ENCODE measurements at places on chromosomes 13 and 19.

DNA sequence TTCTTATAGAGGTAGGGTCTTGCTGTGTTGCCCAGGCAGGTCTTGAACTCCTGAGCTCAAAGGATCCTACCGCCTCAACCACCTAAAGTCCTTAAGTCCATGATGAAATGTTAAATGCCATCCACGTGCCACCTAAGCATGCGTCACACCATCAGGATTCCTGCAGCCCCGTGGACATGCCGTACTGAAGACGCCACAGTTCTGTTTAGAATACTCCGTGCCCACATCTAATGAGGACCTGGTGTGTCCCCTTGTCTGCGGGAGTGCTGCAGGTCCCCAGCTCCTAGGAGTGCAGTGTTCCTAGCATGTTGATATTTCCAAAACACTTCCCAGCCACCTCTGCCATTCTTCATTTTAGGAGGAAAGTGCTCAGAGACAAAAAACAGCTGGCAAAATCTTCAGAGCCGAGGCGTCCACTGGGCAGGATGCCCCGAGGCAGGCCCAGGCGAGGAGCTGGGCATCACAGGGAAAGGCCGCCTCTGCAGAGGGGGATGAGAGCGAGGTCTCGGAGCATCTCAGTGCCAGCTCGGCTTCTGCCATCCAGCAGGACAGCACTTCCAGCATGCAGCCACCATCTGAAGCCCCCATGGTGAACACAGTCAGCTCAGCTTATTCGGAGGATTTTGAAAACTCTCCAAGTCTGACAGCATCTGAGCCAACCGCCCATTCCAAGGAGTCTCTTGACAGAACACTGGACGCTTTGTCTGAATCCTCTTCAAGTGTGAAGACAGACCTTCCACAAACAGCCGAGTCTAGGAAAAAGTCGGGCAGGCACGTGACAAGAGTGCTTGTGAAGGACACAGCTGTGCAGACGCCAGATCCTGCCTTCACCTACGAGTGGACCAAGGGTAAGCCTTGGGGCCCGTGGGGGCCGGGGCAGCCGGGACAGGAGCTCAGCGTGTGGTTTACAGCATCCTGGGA, 13.2 kb downstream of the C19orf44 start:
- no peak for DNase-seq

GRCh38 chr19:31725051-31725450, 375.8 kb upstream of the TSHZ3 start:
- no peak for DNase-seq

DNA sequence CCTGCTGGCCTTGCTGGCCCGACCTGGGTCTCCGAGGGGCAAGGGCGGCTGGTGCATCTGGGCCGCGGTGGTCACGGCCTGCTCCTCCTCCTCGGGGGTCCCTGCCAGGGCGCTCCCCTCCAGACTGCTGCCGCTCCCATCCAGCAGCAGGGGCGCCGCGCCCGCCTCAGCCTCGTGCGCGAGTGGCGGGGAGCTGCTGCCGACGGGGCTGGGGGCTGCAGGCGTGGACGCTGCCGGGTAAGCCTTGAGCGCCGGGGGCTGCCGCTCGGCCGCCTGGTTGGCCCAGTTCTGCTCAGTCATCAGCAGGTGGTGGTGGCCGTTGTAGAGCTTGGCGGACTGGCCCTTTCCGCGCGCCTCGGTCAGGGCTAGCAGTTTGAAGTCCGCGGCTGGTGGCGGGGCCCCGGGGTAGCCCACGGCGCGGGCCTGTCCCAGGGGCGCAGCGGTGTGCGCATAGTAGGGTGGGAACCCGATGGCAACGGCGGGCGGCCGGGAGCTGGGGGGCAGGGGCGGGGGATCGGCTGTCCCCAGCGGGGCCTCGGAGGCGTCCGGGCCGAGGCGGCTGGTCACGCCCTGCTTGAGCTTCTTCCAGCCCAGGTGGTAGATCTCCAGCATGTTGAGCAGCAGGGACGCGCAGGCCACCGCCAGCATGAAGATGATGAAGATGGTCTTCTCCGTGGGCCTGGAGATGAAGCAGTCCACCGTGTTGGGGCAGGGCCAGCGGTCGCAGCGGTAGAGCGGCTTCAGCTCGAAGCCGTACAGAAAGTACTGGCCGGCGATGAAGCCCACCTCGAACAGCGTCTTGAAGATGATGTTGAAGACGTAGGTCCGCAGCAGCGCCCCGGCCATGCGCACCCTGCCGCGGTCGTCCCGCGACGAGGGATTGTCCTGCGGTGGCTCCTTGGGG, 18.6 kb downstream of the GJA3 start:
- DNase-seq = no peak

GRCh38 chr19:19487077-19487949, 28.0 kb downstream of the TSSK6 start:
- no peak for DNase-seq

DNA sequence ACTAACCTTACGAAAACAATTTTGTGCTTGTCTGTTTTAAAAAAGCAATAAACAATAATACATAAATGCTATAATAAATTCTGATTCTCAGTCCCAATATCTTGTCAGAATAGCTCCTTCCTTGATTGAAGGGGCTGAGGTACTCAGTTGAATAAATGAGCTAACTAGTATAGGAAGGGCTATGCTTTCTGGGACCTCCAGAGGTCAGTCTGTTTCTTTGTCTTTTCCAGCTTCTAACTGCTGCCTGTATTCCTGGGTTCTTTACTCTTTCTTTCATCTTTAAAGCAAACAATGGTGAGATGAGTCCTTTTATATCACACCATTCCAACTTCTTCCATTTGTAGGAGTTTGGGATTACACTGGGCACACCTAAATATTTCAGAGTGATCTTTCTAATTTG, 1297.0 kb upstream of the ATXN8OS start:
- no peak for DNase-seq

GRCh38 chr13:30803749-30804148, 68.4 kb downstream of the ALOX5AP start:
- DNase-seq = no peak

DNA sequence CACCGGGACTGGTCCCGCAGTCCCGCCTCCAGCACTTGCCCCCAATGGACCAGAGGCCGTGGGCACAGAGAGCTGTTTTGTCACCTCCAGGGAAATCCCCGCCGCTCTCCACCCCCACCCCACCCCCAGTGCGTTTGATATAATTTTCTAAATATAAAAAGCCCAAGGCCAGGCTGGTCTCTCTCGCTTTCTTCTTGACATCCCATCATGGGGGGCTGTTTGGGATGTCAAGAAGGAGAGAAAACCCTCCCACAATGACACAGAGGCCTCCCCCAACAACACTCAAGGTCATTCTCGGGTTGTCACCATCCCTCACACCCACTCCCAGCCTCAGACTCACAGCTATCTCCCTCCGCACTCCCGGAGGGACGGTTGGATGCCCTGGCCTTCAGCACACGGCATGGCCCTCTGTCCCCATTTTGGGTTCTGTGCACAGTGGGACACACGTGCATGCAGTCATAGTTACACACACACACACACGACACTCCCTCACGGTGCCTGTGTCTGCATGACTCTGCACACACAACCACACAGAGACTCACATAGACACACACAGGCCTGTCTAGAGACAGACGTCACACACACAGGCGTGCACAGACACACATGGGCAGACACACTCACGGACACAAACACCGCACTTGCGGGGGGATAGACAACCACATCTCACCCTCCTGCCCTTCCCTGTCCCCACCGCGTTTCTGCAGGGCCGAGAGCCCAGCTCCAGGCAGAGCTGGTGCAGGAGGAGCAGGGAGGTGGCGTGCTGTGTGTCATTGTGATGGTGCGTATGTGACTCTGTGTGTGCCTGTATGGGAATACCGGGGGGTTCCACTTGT, 4.8 kb upstream of the NFIC start:
- no peak for DNase-seq

DNA sequence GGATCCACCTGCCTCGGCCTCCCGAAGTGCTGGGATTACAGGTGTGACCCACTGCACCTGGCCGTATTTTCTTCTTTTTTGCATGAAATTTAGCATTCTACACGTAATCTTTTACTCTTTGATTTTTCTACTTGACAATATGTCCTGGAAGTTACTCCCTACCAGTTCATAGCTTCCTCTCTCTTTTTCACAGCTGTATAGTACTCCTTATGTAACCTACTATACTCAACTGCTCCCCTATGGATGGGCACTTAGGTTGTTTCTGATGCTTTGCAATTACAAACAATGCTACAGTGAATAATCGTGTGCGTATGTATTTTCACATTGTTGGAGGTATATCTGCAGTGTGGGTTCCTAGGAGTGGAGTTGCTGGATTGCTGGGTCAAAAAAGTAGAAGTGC, 90.5 kb upstream of the FARP1 start:
- no peak for DNase-seq

GRCh38 chr19:50959731-50960500, 7.1 kb upstream of the KLK5 start:
- no peak for DNase-seq

GRCh38 chr13:22031702-22032286, 360.9 kb downstream of the FGF9 start:
- no peak for DNase-seq

GRCh38 chr13:57264965-57265364, 98.0 kb downstream of the PRR20E start:
- DNase-seq = no peak

- DNase-seq = peak; percentile 60
Measured at GRCh38 chr13:40344270-40345148, 321.9 kb downstream of the FOXO1 start.

DNA sequence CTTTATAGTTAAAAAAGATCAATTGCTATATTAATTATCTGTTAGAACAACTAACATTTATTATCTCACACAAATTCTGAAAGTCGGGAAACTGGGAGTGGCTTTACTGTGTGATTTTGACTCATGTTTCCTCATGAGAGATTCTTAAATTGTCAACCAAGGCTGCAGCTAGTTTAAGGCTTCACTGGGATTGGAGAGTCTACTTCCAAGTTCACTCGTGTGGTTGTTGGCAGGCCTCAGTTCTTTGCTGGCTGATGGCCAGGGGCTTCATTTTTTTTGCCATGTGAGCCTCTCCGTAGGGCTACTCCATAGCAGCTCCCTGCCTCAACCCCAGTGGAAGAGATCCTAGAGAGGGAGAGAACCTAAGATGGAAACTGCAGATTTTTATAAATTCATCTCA, 24.5 kb upstream of the LPAR6 start:
- no peak for DNase-seq

DNA sequence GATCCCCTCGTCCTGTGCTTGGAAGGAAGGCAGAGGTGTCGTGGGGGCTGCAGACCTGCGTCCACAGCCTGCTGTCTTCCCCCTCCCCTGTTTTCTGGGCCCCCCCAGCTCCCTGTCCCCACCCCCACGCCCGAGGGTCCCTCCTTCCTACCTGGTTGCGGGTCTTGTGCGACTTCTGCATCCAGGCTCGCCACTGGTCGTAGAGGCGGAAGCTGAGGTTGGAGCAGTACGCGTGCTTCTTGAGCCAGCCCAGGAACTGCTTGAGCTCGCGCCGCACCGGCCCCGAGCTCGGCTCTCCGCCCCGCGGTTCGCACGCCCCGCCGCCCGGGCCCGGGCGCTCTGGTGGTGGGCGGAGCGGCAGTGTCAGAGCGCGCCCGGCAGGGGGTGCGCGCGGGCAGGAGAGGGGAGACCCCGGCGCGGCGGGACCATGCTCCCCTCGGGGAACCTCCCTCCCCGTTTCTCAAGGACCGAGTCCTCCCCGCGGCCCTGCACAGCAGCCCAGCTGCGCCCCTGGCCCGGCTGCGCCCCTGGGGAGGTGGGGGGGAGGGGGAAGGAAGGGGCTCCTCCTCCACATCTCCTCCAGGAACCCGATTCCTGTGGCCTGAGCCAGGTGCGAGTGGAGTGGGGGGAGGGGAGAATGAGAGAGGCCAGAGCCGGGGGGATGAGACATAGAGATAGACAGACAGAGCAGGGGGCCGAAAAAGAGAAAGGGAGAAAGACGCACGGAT, 5.7 kb downstream of the REX1BD start:
- peak; percentile 76 for DNase-seq

- DNase-seq = no peak
Measured at GRCh38 chr19:46591254-46591653, 9.9 kb upstream of the CALM3 start.

DNA sequence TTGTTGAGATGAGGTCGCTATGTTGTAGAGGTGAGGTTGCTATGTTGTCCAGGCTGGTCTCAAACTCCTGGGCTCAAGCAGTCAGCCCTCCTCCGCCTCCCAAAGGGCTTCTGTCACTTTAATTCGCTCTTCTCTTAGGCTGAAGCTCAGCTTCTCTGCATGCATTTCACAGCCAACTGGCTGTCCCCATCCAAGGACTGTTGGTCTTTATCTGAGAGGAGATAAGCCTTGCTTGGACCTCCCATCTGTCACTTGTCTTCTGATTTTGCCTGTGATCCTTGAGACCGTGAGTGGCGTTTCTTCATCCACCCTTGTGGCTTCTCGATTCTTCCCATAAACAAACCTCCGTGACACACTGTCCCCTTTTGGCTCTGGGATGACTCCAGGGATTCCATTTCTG, 24.4 kb downstream of the CERS1 start:
- DNase-seq = no peak

DNA sequence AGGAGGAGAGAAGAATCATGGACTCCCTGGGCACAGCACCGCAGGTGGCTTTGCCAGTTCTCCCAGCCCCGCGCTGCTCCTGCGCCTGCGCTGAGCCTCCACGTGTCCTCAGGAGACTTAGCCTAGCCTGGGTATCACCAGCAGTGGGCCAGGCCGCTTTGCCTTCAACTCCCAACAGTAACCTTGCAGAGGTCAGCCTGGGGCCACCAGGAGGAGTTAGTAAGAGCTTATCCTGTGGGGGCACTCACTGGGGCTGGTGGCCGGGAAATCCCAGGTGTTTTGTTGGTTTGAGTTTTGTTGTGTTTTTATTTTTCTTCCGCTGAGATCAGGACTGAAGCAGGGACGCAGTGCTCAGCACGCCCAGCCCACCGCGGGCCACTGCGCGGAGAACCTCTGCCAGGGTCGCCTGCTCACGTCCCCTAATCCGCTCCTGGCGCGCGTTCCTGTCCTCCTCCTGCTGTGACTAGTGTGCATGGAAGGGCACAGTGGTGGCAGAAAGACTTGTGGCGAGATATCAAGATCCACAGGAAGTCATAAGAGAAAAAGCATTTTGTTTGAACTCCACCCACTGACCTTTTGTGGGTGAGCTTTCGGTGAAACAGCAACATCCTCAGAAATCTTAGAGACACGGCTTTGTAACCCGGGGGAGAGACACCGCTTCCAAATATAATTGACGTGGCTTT, 207.4 kb upstream of the RFC3 start:
- DNase-seq = no peak

GRCh38 chr13:110330491-110331011, 23.5 kb downstream of the COL4A2 start:
- no peak for DNase-seq

GRCh38 chr19:55801416-55801815, 30.4 kb downstream of the NLRP11 start:
- DNase-seq = peak; percentile 10

DNA sequence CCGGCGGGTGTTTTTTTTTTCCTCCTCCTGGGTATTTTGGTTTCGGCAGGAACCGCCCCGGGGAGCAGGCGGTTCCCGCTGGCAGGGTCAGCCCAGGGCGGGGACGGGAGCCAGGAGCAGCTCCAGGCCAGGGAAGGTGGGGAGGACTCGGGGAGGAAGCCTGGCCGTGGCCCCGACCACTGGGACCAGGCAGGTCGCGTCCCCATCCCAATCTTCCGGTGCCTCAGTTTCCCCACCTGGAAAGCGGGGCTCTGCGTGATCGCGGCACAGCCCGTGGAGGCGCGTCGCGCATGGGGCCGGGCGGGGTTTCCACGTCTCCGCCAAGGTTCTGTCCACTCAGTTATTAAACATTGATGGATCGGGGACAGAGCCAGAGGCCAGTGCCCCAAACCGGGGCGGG, 34.8 kb downstream of the IL12RB1 start:
- no peak for DNase-seq

All from GM12865 (cell line).